Activated CD4-positive, alpha-beta T cell treated with anti-CD3 and anti-CD28 coated beads for 4 hours (primary cell): ENCODE measurements at places on chromosomes 7 and 10.

DNA sequence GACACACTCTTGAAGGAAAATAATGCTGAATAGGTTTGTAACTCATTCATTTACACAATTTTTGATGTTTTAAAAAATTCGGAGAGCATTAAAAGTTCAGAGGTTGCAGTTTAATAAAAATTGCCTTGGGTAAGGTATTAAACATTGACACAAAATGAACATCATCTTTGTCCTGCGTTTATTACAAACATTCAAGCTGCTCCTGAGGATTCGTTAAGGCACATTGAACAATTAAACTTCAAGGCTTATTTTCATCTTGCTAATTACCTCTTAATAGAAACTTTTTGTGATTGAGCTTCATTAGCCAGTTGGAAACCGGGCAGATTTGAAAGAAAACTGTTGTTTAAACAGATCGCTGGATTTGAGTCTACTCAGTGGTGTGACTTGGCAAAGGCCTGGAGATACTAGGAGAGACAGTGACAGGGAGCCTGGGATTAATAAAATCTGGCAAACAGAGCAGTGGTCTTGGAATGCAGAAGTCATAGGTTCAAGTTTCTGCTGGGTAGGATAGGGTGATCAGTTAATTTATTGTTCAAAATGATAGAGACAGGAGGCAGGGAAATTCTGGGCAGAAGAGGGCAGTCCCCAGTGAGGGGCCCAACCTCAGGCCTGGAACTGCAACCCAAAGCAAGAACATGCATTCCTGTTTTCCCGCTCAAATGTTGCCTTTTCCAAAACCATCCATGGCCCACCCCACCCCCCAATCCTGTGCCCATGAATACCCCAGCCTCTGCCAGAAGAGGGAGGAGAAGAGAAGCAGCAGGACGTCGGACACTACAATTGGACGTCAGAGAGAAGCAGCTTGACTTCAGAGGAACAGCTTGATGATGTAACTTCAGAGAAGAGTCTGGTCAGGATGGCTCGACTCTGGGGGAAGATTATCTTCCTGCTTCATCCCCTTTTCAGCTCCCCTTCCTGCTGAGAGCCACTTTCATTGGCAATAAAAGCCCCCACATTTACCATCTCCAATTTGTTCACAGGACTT is 43.5 kb upstream of the SLC35G1 start:
- DNase-seq, result no peak

GRCh38 chr10:84946904-84947303 is 618.5 kb downstream of the CCSER2 start:
- no peak for DNase-seq

DNA sequence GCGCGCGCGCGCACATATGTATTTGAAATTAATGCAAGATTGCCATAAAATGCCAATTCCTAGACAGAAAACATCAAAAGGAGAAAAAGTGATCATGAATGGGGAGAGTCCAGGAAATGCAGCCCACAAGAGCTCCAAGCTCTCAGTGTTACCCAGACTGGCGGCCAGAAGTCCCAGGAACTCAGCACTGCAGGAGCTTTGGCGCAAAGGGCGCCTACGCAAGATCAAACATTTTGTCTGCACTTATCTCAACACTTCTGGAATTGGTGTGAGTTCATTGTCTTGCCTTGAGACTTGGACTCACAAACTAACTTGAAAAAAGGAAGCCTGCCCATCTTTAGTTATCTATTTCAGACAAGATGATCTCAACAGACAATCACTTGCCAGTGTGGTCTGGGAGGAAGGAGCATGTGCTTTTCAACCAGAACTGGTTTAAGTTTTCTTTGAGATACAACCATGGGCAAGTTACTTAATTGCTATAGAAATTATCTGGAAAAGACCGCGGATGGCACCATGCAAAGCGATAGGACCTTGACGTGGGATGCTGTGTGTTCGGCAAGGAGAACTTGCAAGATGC is 77.2 kb downstream of the KIAA1549 start:
- DNase-seq, result no peak

DNA sequence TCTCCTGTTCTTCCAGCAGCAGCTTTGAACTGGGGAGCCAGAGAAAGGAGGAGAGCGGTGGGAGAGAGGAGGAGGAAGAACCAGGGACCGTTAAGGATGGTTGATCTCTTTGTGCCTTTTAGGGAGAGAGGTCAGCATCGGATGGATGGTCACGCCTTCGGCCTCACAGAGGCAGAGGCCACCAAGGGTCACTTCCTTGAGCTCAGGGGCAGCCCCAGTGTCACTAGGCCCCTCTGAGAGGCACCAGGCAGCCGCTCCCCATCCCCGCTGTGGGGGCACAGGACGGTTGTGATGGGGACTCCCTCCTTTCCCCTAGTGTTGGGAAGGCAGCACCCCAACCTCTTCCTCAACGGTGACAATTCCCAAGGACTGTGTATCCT is 121.4 kb downstream of the DNAJB6 start:
- no peak for DNase-seq

DNA sequence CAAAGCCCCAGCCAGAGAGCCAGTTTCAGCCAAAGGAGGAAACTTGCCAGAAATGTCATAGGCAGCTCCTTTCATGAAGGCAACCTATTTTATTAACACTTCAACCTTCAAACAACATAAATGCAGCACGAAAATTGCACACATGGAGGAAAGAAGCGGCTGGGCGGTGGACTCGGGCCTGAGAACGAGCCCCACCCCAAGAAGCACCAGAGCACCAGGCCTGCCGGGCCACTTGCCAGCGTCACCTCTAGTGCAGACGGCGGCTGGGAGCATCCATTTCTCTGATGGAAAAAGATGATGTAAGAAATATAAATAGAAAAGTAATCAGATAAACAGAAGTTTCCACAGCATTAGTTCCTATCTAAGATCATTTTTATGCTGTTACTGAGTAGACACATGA is 100.0 kb downstream of the TCERG1L start:
- DNase-seq, result no peak

DNA sequence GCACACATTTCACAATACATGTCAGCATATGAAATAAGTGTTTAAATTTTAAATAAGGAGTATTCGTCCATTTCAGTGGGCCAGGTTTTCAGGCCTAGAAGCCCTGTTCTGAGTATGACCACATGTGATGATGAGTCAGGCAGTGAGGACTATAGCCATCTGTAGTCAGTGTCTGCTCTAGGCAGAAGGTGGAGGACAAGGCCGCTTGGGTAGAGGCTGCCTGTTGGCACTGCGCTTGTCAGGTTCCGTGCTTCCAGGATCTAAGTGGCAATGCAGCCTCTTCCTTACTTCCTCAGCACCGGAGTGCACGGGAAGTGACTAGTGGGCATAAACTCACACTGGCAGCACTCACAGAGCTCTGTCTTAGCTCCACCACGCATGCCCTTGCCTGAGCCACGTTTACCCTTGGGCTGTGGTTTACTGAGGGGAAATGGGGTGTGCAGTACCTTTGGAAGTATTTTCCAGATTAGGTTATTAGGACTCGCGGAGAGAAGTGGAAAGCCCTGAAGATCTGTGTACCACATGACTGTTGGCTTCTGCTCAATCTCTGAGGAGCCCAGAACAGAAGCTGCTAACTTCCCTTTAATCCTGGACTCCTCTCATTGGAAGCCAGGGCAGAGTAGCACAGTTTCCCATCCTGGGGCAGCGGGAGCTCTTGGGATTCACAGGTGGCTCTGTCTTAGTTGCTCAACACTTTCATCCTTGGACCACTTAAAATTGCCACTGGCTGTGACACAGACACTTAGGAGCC is 87.5 kb upstream of the GJD4 start:
- no peak for DNase-seq

- DNase-seq, result no peak
Observed at GRCh38 chr7:69844264-69844868, 246.1 kb downstream of the AUTS2 start.

DNA sequence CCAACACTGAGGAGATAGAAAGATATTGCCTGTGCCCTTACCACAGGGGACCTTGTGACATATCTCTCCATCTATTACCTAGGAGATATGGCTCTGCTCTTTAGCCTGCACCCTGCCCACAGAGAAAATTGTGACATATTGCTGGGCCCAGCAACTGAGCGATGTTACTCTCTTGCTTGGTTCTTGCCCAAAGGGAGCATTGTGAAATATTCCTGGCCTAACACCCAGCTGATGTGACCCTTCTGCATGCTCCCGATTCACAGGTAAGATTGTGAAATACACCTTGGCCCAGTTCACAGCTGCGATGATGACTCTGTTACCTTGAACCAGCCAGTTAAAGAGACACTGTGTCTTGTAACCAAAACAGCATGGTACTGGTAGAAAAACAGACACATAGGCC is 37.2 kb upstream of the ZNF107 start:
- DNase-seq, result no peak

DNA sequence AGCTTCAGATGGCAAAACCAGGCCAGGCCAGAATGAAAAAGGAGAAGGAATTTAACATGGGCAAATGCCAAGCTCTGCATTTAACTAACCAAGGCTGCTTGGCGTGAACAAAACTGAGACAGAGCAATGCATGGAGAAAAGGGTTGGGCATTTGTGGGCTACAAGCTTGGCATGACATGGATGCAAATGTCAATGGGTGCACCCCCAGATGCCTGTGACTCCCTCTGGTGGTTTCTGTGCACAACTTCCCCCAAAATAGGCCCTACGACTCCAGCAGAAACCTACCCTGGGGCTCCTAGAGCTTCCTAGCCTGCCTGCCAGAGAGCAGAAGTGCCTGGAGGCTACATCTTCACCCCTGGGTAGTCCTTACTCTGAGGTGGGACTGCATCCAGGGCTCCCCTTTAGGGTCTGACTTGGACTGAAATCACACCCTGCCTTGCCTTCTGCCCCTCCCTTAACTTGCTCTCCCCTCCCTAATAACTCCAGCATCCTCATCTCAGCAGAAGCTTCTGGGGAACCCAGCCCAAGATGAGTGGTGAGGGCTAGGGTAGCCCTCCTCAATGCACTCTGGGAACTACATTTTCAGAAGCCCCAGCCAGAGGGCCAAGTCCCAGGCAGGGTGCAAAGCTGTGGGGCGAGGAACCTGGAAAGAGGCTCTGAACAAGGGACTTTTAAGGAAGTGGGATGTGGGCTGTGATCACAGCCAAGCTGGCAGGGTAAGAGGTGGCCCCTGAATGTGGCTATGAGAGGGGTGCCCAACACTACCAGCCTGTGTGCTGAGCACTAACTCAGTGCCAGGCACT is 11.3 kb downstream of the GPRIN2 start:
- DNase-seq, result no peak

GRCh38 chr10:7403620-7404019 is 7.2 kb downstream of the SFMBT2 start:
- no peak for DNase-seq

DNA sequence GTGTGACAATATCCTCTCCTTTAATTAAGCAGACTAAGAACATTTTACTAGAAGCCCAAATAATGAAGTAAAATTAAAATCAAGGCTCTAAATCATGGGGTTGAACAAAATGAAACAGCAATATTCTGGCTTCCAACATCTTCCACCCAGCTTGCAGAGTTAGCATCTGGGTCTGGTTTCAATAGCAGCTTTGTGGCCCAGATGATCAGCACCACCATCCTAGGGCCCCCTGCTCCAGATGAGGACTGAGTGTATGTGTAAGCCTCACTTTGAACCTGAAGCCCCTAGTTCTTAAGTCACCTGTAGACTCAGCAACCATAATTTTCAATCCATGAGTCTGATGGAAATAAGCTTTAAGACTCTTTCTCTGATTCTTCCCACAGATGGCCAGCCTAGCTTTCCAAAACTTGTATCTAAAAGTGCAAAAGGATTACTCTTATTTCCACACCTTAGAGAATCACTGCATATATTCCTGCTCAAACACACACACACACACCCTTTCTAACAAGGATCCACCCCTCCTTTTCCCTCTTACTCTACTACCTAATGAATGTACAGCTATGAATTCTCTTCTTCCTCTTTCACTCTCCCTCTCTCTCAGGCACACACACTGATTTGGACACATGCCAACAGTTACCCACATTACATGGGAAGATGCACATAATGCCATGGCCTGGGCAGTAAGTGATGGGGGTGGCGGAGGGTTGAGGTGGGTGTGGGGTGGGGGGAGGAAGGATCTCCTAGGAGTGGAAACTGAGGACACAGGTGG is 3.5 kb downstream of the DENND11 start:
- DNase-seq, result no peak

- no peak for DNase-seq
Observed at GRCh38 chr10:47140761-47141348, 159.1 kb upstream of the GDF10 start.

DNA sequence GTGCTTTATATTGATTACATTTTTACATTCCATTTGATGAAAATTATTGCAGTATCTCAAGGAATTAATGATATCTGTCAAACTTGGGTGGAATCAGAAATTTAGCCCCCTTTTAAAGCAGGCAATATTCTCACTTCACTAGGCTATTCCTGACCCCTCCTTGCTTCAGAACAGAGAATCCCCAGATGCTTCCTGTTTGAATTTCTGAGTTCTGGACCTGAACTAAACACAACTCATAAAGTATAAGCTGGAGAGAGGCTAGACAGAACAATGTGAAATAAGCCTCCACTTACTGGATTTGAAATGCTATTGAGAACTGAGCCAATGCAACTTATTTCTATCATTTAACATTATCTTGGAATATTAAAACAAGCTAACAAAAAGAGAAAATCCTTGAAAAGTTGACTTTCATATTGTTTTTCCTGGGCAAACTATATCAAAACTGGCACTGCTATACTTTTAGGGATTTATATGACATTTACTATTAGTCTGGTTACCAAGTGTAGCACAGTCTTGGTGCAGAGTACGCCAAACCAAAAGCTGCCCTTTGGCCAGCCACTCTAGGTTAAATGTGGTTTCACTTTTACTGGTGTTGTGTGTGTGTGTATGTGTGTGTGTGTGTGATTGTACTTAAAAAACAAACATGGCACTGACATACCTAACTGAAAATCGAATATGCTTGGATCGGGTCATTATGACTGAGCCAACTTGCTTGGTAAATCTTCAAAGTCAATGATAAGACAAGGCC is 19.0 kb upstream of the AGMO start:
- no peak for DNase-seq

- DNase-seq, result no peak
Observed at GRCh38 chr10:117163954-117164548, 26.0 kb upstream of the VAX1 start.

GRCh38 chr10:112721080-112721698 is 228.9 kb upstream of the TCF7L2 start:
- no peak for DNase-seq

GRCh38 chr7:122212754-122213153 is 68.7 kb upstream of the AASS start:
- DNase-seq, result no peak

GRCh38 chr7:92485974-92486373 is 8.2 kb upstream of the ERVW-1 start:
- DNase-seq, result no peak
